ENCODE measurements at places on chromosomes 4 and X.

- no peak for DNase-seq
Observed at GRCh38 chrX:104935581-104935980, 284.9 kb downstream of the TEX13A start.

DNA sequence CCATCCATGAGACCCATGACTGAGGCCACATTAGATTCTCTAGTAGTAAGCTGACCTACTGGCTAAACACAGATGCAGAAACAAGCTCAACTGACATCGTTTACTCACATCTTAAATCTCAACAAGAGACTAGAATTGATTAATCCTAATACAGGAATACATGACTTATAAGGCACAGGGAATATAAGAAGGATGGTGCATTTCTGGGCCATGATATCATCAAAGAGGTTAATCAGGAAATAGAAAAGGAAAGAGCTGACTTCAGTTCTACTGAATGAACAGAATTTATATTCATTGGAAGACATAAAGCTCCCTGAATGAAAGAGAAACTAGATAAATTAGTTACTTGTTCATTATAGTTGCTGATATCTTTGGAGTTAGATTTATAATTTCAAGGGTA lies 1406.5 kb downstream of the STIM2 start:
- no peak for DNase-seq

- no peak for DNase-seq
Observed at GRCh38 chrX:70694339-70695122, 214.0 kb downstream of the TEX11 start.

DNA sequence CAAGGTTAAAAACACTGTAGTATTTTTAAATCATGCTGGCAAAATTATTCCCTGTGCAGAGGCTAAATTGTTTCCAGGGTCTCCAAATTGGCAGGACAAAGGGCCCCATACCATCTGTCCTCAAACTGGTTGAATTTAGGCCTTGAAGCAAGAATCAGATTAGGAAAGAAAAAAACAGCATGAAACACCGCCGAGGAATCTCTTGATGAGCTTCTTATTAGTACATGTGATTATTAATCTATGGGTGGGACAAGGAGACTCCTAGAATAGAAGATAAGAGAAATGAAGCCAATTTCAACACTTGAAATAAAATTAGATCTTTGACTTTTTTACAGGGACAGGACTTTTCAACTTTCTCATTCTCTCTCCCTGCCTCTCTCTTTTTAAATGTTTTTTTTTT lies 7.1 kb upstream of the CLNK start:
- DNase-seq = no peak

DNA sequence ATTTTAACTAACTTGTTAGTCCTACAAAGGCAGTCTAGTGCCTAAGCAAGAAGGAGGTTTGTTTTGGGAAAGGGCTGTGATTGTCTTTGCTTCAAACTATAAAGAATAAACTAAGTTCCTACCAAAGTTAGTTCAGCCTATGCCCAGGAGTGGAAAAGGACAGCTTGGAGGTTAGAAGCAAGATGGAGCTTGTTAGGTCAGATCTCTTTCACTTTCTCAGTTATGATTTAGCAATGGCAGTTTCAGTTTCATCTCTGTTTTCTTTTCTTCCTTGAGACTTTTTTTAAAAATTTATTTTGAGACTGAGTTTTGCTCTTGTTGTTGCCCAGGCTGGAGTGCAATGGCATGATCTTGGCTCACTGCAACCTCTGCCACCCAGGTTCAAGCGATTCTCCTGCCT lies 82.9 kb upstream of the NLGN4X start:
- DNase-seq = no peak

GRCh38 chr4:166092797-166093290 lies 219.8 kb downstream of the TLL1 start:
- DNase-seq = no peak

GRCh38 chrX:25010784-25011588 lies 4.8 kb downstream of the ARX start:
- DNase-seq = no peak

- no peak for DNase-seq
Observed at GRCh38 chr4:133618963-133619362, 469.9 kb downstream of the PCDH10 start.

- no peak for DNase-seq
Observed at GRCh38 chrX:25059273-25059672, 43.5 kb upstream of the ARX start.

DNA sequence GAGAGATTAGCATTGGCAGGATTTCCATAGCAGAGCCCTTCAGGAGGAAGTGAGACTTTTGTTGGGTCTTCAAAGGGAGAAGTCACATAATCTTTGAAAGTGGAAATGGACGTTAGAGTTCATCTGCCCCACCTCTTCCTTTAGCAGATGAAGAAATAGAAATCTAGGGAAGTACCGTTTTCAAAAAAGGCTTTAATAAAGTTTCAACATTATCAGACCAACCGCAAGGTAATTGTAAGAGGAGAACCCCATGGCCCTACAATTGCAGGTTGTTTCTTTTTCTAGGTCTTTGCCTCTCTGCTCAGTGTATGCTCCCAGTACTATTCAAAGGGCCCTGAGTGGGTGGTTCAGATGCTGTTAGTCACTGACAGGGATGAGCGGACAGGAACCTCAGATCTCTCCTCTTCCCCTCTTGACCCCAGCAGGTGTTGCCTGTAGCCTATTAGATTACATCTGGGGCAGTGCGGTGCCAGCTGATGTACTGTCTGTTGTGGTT lies 48.6 kb upstream of the AP1S2 start:
- no peak for DNase-seq

DNA sequence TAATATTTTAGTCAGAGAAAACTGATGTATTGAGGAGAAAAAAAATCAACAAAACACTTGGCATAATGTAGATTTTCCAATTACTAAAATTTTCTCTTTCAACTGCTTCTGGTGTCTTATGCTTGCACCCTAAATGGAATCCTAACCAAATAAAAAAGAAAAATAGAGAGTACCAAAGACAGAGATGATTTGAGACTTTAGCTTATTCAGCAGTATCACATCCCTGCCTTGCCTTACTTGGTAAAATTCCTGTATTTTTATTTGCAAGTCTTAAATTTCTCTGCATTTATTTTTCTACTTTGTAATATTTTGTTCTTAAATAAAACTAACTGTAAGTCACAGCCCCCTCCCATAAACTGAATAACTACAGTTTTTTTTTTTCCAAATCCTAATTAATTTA lies 950.5 kb upstream of the INTU start:
- no peak for DNase-seq

DNA sequence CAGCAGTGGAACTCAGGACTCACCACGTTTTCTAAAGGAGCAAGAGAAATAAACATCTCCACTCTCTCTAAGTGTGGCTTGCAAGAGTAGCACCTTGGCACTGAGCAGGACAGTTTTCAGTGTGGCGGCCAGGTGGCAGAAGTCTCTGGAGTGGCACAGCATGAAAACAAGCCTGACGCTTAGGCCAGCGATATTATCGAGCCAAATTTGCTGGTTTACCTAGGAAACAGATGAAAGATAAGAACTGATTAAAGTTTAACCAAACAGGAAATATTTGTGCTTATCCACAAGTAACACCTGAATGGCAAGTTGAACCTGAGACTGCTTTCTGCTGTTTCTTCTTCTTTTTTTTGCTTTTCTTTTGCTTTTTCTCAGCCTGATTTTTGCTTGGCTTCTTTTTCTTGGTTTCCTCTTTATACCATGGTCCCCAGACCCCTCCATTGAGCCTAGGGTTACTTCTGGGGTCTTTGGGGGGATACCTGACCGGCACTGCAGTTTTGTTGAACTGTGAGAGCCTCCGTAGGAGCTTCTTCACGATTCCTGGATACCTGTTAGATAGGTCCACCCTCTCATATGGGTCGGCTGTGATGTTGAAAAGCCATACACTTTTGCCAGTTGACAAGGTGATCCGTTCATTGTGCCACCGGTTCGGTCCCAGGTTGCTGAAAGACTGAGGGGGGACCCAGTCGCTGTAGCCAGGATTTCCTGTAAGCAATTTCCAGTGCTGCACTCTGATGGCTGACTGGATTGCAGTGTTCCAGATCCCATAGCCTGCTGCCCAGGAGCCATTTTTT lies 77.3 kb downstream of the ARSJ start:
- DNase-seq = peak; percentile 29

DNA sequence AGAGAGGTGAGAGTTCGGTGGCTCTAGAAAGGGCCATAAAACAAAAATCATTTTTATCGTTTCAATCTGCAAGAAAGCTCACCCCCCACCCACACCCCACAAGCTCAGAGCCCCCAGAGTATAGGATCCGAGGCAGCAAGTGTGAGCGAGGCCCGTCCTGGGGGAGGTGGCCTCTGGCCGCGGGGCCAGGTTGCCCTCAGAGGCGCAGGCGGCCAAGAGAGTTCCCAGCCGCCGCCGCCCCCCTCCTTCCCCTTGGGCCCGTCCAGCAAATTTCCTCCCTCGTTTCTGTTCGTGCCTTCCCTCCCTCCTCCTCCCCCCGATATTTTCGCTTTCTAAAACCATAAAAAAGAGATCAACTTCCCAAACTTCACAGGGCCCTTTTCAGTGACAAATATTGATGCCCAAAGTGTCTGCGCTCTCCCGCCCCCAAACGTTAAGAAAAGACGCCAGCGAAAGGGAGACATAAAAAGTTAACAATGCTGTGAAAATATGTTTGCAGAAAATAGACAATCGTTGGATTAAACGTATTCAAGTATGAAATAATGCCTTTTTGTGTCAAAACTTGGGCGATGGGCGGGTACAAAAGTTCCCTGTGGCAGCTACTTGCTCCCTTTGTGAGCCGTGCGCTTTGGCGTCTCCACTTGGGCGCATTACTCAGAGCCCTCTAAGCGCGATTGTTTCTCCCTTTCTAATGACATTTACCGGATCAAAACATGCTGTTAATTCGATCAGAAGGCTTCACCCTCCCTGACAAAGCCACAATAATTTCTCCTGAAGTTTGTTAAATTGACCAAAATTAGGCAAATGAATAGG lies 1.1 kb upstream of the HELT start:
- no peak for DNase-seq

All from activated CD4-positive, alpha-beta T cell treated with anti-CD3 and anti-CD28 coated beads for 24 hours (primary cell).